NCI-H2107 (cell line): ENCODE measurements at places on chromosomes 1 and 21.

DNA sequence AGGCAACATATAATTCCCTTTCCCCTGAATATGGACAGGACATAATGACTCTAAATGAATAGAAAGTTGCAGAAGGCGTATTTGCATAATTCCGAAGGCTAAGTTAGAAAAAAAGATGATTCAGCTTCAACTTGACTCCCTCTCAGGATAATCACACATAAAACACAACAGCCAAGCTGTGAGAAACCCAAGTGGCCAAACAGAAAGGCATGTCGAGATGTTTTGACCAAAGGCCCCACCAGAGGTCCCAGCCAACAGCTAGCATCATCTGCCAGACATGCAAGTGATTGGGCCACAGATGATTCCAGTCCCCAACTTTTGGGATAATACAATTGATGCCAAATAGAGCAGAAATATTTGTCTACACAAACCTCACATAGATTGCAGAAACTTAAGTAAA, 444.9 kb downstream of the LTN1 start:
- DNase-seq = no peak

GRCh38 chr1:157245823-157246222, 107.6 kb upstream of the ETV3 start:
- no peak for DNase-seq

- DNase-seq = no peak
Observed at GRCh38 chr1:3469104-3469848, 14.8 kb downstream of the ARHGEF16 start.

DNA sequence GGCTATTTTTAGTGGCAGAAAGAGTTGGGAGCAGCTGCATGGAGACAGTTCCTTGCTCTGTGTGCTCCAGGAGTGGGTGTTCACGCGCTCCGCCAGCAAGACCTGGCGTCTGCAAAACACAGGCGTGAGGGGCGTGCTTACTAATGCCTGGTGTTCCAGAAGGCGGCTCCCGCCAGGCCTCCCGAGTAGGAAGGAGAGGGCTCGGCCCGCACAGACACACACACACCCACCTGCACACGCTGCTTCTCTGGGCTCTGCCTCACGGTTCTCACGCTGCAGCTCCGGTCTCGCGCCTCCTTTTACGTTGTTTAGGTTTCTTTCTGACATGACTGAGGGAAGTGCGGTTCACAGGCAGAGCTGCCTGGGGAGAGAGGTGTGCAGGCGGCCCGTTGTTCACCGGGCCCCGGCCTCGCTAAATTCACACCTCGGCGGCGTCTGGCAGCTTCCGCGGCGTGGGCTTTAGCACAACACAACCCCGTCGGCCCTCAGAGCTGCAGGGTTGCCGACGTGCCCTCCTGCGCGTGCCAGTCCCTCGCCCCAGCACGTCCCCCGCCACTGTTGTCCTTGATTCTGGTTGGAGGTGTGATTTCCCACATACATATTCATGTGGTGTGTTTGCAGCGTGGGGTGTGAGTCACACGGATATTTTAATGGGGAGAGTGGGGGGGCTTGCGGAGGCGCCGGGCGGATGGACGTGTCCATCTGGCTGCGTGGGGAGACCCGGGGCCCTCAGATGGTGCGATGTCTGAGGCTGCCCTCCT, 77.0 kb downstream of the SKI start:
- DNase-seq = no peak

GRCh38 chr1:178579562-178579961, 66.7 kb downstream of the TEX35 start:
- no peak for DNase-seq

DNA sequence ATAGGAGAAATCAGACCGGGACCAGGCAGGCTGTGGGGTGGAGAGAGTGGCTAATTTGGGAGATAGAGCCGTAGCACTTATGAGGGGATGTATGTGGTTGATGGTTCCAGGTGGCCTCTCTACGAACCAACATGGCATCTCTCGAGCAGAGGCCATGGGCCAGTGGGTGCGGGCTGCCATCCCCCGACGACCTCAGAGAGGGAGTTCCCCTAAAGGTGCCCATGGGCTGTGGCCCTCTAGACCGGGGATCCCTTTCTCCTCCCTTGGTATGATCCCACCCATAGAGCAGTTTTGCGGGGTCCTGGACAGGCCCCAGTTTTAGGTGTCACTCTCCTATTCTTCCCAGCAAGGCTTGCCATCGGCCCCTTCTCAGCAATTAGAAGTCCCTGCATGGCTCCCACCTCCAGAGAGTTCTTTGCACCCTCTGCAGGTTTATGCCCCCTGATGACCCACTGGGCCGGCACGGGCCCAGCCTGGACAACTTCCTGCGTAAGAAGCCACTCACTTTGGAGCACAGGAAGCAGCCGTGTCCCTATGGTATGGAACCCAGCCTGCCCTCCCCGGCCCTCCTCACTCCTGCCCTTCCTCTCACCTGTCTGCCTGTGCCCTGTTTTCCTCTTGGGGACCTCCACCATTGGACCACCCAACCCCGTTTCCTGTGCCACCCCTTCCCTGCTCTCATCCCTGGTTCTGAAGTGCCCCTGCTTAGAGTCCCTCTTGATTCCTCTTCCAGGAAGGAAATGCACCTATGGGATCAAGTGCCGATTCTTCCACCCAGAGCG, 7.8 kb downstream of the ZC3H12A start:
- DNase-seq = no peak

DNA sequence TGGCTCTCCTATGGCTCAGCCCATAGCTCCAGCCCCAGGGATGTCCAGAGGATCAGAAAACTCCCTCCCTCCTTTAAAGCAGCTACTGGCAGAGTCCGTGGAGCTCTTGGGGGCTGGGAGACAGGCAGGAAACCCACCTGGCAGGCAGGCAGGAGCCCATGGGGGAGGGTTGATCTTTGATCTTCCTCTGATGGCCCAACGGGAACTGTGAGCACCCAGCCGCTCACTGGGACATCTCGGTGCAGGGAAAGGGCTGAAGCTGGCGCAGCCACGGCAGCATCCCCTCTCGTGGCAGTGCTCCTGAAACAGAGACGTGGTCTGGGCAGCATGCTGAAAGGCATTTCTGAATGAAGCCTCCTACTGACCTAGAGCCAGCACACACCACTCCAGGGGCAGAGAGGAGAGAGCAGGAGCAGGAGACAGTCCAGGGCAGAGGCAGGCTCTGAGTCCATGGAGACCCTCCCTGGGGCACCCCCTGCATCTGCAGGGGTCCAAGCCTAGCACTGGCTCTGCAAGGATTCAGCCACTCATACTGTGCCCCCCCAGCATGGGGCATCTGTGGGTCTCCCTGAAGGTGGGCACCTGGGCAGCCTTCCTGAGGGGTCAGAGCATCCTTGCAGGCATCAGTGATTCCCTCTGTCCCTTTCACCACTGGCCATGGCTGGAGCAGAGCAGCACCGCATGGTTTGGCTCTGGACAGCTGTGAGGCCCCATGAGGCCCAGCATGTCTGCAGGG, 4.9 kb upstream of the SLX9 start:
- DNase-seq = no peak

DNA sequence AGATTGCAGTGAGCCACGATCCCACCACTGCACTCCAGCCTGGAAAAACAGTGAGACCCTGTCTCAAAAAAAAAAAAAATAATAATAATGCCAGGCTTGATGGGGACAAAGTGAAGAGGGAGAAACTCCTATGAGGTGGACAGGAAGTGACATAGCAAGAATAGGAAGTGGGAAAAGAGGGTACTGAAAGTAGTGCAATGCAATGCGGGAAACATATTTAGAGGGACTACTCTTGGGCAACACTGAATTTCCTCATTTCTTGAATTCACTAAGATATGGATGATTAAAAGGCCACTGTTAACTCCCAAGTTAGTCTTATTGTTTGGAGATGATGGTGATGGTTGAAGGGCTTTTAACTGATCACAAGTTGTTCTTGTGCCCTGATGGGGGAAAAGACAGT, 21.6 kb upstream of the KCNA2 start:
- DNase-seq = no peak

- no peak for DNase-seq
Observed at GRCh38 chr1:169106921-169107602, 572 bp downstream of the ATP1B1 start.

GRCh38 chr21:43934116-43934515, 69.1 kb downstream of the AGPAT3 start:
- DNase-seq = no peak

- no peak for DNase-seq
Observed at GRCh38 chr1:220374449-220374848, 102.2 kb upstream of the RAB3GAP2 start.

- DNase-seq = no peak
Observed at GRCh38 chr1:54678776-54679643, 36.7 kb upstream of the TTC4 start.

GRCh38 chr1:209207701-209208286, 375.7 kb upstream of the CAMK1G start:
- DNase-seq = peak; percentile 90

- no peak for DNase-seq
Observed at GRCh38 chr1:25799935-25800702, at the start of gene SELENON. Gene SELENON, plus strand, starts transcription at chr1:25800193. Its CDS starts 38 bp downstream, at chr1:25800231.

- no peak for DNase-seq
Observed at GRCh38 chr1:232282498-232282897, 347.4 kb downstream of the SIPA1L2 start.

DNA sequence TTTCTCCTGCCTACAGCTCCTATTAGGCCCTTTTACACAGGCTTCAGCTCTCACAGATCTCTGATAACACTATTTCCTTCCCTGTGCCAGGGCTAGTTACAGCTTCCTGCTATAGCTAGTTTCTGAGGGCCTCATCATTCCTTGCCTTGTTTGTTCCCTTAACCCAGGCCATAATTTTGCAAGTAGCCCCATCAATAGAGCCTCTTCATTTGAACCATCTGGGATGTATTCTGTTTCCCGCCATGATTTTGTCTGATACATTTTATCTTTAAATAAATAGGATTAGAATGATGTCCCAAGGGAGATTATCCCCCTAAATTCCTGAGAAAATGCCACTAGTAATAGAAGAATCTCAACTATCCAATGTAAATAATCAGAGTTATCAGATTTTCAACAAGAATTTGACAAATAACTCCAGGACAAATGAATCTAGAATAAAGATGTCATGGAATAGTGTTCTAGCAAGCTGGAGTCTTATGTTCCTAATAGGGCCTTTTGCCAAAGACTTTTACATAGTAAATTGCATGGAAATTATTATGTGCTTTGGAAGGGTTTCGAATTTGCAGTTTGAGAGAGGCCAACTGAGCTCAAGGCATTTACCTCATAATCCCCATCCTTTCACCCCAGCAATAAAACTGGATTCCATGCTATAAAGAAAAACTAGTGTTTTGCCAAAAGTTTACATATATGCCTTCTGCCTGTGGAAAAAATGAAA, 16.1 kb downstream of the IFT25 start:
- no peak for DNase-seq

DNA sequence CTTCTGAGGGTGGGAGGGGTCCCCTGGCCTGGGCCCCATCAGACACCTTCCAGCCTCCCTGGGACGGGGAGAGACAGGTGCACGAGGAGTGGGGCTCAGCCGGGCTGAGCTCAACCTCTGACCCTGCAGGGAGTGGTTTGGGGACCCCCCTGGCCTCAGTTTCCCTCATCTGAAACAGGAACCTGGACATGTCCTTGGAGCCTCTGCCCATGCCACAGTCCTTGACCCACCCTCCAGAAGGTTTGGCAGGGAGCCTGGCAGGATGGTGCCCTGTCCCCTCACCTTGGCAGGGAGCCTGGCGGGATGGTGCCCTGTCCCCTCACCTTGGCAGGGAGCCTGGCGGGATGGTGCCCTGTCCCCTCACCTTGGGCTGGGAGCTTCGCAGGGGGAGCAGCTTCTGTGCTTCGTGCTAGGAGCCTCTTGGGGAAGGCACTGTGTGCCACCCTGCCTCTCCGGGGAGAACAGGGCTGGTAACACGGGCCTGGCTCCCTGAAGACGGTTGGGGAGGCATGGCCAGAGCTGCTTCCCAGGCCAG, 58.3 kb downstream of the SLX9 start:
- DNase-seq = no peak

DNA sequence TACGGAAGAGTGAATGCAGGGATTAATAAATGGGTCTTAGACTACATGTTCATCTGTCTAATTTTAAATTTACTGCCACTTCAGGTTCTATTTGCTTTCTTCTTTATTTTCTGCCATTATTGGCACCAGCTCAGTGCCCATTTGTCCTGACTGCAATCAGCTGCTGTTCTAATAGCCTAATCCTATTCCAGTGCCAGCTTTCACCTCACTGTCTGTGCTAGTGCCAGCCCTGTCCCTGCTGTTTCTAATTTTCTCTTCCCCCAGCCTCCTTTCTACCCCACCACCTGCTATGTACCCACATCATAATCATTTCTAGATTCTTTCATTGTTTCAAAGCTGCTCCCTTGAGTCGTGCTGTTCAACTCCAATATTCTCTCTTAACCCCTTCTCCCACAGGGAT, 86.4 kb downstream of the KCNK1 start:
- no peak for DNase-seq

GRCh38 chr1:22870201-22870871, 102.3 kb downstream of the LACTBL1 start:
- no peak for DNase-seq

DNA sequence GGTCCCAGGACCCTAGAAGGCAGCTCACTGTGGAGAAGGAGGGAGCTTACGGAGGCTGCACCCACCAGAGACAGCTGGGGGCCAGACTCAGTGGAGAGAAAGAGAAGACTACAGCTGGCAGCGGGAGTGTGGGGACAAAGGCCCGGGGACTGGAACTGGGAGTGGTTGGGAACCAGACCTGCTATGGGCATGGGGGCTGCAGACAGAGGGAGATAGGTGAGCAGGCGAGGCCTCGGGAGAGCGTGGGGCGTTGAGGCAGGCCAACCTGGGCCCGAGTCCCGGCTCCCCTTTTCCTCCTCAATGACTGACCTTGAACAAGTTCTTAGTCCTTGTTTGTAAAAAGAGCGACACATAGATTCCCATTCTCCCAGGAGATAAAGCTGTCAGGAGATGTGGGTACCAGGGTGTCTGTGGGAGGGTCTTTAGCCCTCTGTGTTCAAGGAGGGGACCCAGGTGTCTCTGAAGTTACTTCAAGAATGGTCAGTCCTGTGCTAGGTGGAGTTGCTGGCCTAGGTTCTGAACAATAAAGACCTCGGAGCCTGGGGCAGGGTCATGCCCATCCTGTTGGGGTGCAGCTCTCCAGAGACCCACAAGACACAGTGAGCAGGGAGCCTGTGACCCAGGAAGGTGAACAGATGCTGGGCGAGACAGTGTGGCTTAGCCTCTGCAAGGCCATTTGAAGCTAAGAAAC, 87.9 kb downstream of the ITPKB start:
- DNase-seq = no peak

DNA sequence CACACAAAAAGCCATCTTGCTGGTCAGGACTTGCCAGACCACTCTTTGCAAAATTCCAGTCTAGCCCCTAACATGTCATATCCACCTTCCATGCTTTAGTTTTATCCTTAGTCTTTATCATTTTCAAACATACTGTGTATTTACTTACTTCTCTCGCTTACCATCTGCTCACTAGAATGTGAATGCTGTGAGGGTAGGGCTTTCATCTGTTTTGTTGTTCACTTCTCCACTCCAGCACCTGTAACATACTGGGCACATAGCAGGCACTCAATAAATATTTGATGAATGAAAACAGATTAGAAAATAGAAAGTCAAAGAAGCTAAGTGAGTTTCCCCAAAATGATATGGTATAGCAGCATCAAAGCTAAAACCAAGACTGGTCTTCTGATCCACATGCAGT, 79.9 kb downstream of the OLFML2B start:
- DNase-seq = no peak

GRCh38 chr1:12596007-12596821, 21.8 kb downstream of the DHRS3 start:
- no peak for DNase-seq

GRCh38 chr1:103250441-103250861, 142.1 kb upstream of the COL11A1 start:
- DNase-seq = no peak

- no peak for DNase-seq
Observed at GRCh38 chr1:163267962-163268361, 53.8 kb upstream of the NUF2 start.

- DNase-seq = no peak
Observed at GRCh38 chr1:110294308-110294707, 44.9 kb upstream of the RBM15 start.

- no peak for DNase-seq
Observed at GRCh38 chr1:56442290-56442877, 137.0 kb downstream of the PLPP3 start.
